ENCODE measurements at places on chromosomes 5 and 9. TPM values are rescaled to one million over a fixed set of nuclear protein-coding genes. Genes with fewer than 3 reads are reported as not detected.

DNA sequence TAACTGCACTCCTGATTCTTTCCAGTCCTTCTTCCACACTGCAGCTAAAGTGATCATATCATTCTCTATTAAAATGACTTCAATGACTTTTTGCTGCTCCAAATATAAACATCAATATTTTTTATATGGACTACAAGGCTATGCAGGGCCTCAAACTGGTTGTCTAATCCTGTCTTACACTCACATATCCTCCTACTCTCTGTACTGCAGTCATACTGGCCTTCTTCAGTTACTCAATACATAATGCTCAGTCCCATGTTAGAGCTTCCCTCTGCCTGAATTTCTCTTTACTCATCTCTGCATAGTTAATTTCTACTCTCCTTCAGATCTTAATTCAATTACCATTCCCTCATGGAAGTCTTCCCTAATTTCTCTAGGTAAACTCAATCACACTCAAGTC is 3.4 kb downstream of the MEIKIN start:
- no peak overlapping the region for H3K4me3 ChIP-seq
- peaks cover 14% of the 10 kb centered on the region for H3K27me3 ChIP-seq

The TAF11L5 gene
- total RNA-seq = not detected

The LCN1 gene
- total RNA-seq = not detected

- no peak for DNase-seq
- no peaks in the 10 kb centered on the region for H3K4me1 ChIP-seq
- no peak overlapping the region for H3K27ac ChIP-seq
- no peaks in the 10 kb centered on the region for H3K36me3 ChIP-seq
- H3K4me3 ChIP-seq = no peak overlapping the region
Observed at GRCh38 chr5:89452081-89452480, 569.1 kb upstream of the MEF2C start.

DNA sequence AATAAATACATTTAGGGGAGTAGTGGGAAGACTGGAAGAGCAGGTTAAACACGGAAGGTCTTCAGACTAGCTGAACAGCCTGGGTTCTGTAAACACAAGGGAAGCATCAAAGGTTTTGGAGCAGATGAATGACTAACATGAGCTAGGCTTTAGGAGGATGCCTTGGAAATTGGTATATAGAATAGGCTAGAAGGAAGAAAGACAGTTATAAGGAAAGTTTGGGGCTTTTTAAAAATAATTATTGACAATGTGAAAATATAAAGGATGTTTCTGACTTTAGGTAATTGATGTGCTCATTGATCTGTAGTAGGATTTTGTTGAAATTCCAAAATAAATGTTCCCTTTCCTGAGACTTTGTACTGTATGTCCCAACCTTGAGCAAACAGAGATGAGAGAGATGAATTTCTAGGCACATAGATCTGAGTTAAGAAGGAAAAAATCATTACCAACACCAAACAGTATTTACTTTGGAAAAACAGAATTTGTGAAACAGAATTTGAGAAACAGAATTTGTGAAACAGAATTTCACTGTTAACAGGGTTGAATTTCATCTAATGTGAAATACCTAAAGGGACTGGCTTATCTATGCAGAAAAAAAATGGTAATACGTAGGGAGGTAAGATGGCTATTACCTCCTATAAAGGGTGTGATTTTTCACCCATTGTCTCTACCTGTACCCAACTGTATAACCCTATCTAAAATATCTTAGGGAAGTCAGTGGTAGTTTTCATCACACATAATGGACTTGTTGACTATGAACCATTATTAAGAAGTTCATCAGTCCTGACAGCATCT is 28.8 kb downstream of the SKP2 start:
- H3K27ac ChIP-seq = no peak overlapping the region
- no peaks in the 10 kb centered on the region for H3K4me1 ChIP-seq
- H3K36me3 ChIP-seq = peaks cover 12% of the 10 kb centered on the region

DNA sequence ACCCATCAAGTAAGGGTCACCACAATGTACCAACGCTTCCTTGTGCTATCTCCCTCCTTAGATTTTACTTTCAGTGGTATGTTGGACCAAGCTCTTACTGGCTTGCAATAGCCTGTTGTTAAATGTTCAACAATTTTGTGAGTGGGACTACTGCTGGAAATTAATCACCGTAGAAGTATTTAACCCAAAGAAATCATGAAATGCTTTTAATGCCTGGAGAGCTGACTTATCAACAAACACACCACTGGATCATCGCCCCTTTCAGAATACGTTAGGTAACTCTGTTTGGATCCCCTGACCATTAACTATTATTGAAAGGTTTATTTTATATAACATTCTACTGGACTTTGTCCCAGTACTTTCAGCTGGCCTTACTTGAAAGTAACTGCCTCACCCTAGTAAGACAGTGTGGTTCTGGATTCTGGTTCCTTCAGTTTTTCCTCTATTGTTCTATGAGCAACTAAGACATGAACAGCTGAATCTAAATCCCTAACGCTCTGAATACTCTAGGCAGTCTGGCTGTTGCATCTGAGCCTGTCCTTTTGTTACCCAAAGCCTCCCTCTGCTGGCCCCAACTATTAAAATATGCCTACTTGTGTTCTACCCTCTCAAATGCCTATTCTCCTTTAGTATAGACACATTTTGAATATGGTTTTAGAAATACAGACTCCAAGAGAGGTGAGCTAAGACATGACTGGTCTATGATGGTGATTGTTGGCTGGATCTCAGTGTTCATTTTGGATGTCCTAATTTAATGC is 1203.4 kb upstream of the DMAC1 start:
- H3K4me3 ChIP-seq = no peak overlapping the region
- no peaks in the 10 kb centered on the region for H3K4me1 ChIP-seq
- no peak overlapping the region for H3K27ac ChIP-seq
- H3K27me3 ChIP-seq = no peaks in the 10 kb centered on the region
- H3K36me3 ChIP-seq = no peaks in the 10 kb centered on the region

GRCh38 chr9:125540497-125540896 is 166.5 kb downstream of the MAPKAP1 start:
- no peak overlapping the region for H3K27ac ChIP-seq
- H3K4me3 ChIP-seq = no peak overlapping the region
- no peak for DNase-seq
- H3K36me3 ChIP-seq = peaks cover 3% of the 10 kb centered on the region
- H3K4me1 ChIP-seq = peaks cover 14% of the 10 kb centered on the region
- H3K27me3 ChIP-seq = no peaks in the 10 kb centered on the region

The SPINK13 gene
- total RNA-seq = not detected

The TAF11L6 gene
- total RNA-seq = not detected

The F2RL1 gene
- 65.9 TPM for total RNA-seq

The PDE8B gene
- 0.62 TPM for total RNA-seq

The HRH2 gene
- 0.33 TPM for total RNA-seq

The SLC2A8 gene
- total RNA-seq = 55.7 TPM

DNA sequence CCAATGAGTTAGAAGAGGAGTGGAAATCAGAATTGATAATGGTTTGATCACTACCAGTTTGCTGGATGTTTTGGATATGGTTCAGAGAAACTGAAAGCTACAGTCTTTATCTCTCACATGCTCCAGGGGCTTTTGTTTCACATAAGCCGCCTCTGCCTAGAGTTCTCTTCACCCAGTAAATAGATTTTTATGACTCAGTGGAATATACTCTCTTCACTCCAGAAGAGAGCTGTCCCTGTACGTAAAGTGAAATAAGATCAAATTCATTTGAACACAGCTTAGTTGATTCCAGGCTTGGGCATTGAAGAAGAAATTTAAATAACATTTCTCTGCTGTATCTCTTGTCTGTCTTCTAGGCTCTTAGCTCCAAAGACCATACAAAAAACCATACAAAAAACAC is 184.9 kb downstream of the TRPM3 start:
- H3K36me3 ChIP-seq = no peaks in the 10 kb centered on the region
- H3K4me1 ChIP-seq = no peaks in the 10 kb centered on the region
- no peak for DNase-seq

DNA sequence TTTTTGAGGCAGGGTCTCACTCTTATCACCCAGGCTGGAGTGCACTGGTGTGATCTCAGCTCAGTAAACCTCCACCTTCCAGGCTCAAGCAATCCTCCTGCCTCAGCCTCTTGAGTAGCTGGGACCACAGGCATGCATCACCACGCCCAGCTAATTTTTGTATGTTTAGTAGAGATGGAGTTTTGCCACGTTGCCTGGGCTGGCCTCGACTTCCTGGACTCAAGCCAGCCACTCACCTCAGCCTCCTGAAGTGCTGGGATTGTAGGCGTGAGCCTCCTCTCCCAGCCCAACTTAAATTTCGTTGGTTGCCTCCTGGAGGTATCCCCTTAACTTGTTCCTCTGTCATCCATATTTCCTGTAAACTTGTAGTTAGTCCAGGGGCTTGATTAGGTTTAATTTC is 47.2 kb downstream of the RAB24 start:
- H3K36me3 ChIP-seq = no peaks in the 10 kb centered on the region
- H3K27me3 ChIP-seq = no peaks in the 10 kb centered on the region
- no peak for DNase-seq
- no peaks in the 10 kb centered on the region for H3K4me1 ChIP-seq

- H3K27ac ChIP-seq = no peak overlapping the region
- H3K27me3 ChIP-seq = no peaks in the 10 kb centered on the region
- no peak for DNase-seq
- no peaks in the 10 kb centered on the region for H3K4me1 ChIP-seq
Observed at GRCh38 chr5:103441523-103441922, 121.1 kb downstream of the NUDT12 start.

DNA sequence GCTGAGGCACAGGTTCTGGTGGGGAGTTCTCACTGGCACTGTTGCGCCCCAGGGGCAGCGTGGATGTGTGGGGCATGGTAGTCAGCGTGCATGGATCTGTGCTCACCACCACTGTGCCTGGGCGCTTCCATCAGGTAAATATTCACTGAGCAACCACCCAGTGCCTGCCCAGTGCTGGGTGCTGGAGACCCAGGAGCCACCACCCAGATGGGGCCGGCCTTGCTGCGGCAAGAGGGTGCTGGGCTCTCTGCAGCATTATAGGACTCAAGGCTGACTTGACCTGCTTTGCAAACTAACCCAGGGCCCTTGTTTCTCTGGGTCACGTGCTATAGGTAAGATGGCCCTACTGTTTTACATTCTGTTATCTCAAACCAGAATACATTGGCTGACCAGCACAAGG is 60.5 kb downstream of the DAP start:
- no peak overlapping the region for H3K4me3 ChIP-seq
- DNase-seq = no peak
- no peaks in the 10 kb centered on the region for H3K36me3 ChIP-seq
- H3K27ac ChIP-seq = no peak overlapping the region
- H3K27me3 ChIP-seq = no peaks in the 10 kb centered on the region
- peaks cover 14% of the 10 kb centered on the region for H3K4me1 ChIP-seq

DNA sequence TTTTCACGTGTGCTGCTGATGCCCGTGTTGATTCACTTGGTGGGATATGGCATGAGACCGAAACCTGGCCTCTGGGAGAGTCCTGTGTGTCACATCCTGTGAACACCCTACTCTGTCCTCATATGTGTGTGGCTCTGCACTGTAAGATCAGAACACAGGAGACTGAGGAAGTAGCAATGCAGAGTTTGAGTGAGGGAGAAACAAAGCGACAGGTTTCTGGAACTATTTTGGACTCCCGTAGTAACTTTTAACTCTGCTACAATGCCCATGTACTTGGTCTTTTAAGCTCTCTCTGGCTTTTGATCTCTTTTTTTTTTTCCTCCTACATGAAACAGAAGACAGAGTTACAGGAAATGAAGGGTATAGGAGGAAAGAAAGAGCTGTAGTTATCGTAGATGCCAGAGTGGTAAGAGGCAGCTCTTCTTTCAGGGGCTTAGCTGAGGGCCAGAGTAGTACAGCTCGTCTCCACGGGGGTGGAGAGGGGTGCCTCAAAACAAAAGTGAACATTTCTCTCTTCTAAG is 26.6 kb downstream of the GRAMD2B start:
- no peaks in the 10 kb centered on the region for H3K27me3 ChIP-seq
- no peak for DNase-seq
- H3K27ac ChIP-seq = no peak overlapping the region
- no peaks in the 10 kb centered on the region for H3K36me3 ChIP-seq
- no peak overlapping the region for H3K4me3 ChIP-seq

GRCh38 chr9:135065151-135065550 is 22.3 kb upstream of the OLFM1 start:
- H3K4me1 ChIP-seq = no peaks in the 10 kb centered on the region
- no peak overlapping the region for H3K4me3 ChIP-seq
- no peaks in the 10 kb centered on the region for H3K36me3 ChIP-seq
- no peak for DNase-seq
- H3K27me3 ChIP-seq = no peaks in the 10 kb centered on the region

The RXRA gene
- total RNA-seq = 31.6 TPM

- no peak overlapping the region for H3K27ac ChIP-seq
- H3K27me3 ChIP-seq = no peaks in the 10 kb centered on the region
- no peak for DNase-seq
- no peak overlapping the region for H3K4me3 ChIP-seq
- H3K36me3 ChIP-seq = no peaks in the 10 kb centered on the region
Observed at GRCh38 chr5:180114304-180115003, 42.9 kb upstream of the RNF130 start.

- no peaks in the 10 kb centered on the region for H3K27me3 ChIP-seq
- no peak overlapping the region for H3K27ac ChIP-seq
- no peaks in the 10 kb centered on the region for H3K36me3 ChIP-seq
- no peaks in the 10 kb centered on the region for H3K4me1 ChIP-seq
- no peak for DNase-seq
Observed at GRCh38 chr5:103918668-103919367, 356.2 kb upstream of the NUDT12 start.

GRCh38 chr5:146607659-146608332 is 91.8 kb upstream of the GPR151 start:
- DNase-seq = no peak
- no peaks in the 10 kb centered on the region for H3K36me3 ChIP-seq
- no peaks in the 10 kb centered on the region for H3K4me1 ChIP-seq

The ENTPD2 gene
- total RNA-seq = 2.8 TPM

GRCh38 chr5:126422994-126423788 is at the start of gene GRAMD2B:
Gene GRAMD2B, plus strand, starts transcription at chr5:126423409. Its CDS starts 198 bp downstream, at chr5:126423607.
- H3K4me1 ChIP-seq = no peaks in the 10 kb centered on the region
- no peaks in the 10 kb centered on the region for H3K36me3 ChIP-seq
- DNase-seq = no peak
- peak within 1 kb of the TSS; percentile 70 for H3K4me3 ChIP-seq
- no peaks in the 10 kb centered on the region for H3K27me3 ChIP-seq

GRCh38 chr5:6849316-6850105 is 136.3 kb downstream of the TENT4A start:
- H3K27ac ChIP-seq = no peak overlapping the region
- no peak for DNase-seq
- no peaks in the 10 kb centered on the region for H3K27me3 ChIP-seq
- no peak overlapping the region for H3K4me3 ChIP-seq

DNA sequence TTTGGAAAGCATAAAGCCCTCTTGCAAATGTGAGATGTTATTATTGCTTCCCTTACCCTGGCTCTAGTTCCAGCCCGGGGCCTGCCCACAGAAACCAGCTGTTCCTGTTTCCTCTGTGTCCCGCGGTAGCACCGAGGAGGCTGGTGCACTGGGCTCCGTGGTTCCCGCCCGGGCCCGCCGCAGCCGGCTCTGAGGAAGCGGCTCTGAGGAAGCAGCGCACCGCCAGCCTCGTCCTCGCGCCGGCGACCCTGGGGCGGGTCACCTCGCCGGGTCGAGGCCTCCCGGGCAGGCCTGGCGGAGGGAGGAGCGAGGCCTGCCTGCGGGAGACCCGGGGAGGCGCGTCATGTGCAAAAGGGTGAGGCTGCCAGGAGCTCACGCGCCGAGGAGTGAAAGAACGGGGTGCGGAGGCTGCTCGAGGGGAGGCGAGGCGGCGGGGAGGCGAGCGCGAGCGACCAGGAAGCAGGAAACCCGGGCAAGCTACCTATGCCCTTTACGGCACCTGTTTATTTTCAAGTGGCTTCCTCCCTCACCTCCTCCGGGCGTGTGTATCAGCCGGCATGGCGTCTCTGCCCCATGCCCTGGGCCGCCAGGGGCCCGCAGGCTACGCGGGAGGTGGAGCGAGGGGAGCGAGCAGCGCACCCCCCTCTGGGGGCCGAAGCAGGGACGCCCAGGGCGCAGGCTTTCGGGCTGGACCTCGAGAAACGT is 61.3 kb upstream of the MEGF10 start:
- H3K27ac ChIP-seq = no peak overlapping the region
- H3K27me3 ChIP-seq = peaks cover 8% of the 10 kb centered on the region
- no peaks in the 10 kb centered on the region for H3K4me1 ChIP-seq

Data from Panc1 (cell line).